Esophagus squamous epithelium (tissue), 5 donors: ENCODE measurements at places on chromosomes 12 and 14.

- no peak for DNase-seq
These were observed 90.5 kb downstream of the DDX51 start for GRCh38 chr12:132053338-132054330.

- no peak for DNase-seq
These were observed 11.9 kb downstream of the CALM1 start for GRCh38 chr14:90408713-90409112.

- no peak for DNase-seq
These were observed 201.7 kb upstream of the PLXNC1 start for GRCh38 chr12:93946542-93947150.

DNA sequence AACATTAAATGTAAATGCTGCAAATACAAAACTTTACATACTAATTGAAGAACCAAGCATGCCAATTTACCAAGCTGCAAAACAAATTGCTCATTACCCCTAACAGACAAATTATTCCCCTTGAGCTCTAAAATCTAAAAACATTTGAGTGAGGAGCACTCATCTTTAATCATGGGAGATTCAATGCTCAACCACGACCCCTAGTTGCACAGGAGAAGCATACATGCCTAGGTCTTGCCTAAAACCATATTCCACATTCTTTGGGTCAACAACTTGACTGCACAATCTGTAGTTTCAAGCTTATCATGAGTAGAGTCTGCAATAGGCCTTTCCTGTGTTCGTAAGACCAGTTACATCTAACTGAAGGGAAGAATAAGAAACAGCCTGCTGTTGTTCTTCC, 69.7 kb downstream of the MGAT4C start:
- DNase-seq: no peak

GRCh38 chr12:33265900-33266299, 173.7 kb downstream of the SYT10 start:
- DNase-seq: no peak

DNA sequence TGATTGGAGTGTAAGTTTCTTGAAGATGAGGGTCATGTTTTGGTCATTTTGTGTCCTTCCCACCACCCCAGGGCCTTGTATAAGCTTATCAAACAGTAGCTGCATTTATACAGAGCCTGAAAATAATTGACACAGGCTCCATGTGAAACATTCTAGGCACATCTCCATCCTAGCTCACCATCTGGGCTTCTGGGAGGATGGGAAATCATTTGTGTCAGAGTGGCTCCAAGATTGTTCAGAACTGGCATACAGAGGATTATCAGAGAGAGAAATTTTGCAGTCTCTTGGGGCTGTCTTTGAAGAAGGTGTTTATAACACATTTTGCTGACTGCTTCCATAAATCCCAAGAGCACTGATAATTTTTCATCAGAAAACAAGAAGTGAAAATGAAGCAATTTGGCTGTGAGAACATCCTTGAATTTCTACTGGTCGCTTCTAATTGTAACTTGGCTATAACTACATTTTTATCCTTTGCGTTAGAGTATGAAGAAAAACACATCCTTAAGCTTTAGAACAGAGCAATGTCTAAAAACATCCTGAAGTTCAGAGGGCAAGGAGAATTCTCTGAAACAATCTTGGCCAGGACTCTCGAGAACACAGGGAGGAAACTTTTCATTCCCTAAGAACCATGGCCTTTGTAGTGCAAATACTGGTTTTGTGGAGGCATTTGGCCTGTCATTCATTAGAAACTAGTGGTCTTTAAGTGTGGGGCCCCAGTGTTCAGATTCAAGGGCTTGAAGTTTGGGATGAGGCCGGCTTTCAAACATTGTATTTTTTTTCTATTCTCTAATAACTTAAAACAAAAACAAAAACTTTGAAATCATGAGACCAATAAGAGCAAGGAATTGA, 151.1 kb downstream of the DACT1 start:
- no peak for DNase-seq

- no peak for DNase-seq
These were observed 44.4 kb downstream of the AMN start for GRCh38 chr14:102966681-102967505.

DNA sequence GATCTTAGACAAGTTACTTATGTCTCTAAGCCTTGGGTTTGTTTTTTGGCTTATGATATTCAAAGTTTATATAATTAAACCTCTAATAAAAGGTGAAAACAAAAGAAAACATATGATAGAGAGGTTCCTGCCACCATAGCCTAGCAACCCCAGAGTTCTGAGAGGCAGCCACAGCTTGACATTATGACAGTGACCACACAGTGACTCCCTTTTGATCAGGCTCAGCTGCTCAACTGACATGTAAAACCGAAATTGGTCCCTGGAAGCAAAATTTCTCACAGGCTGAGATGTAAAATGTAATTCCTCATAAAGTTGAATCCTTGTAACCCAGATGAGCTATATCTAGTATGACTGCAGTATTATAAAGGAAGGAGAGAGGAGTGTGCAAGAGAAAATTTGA, 108.5 kb downstream of the GCH1 start:
- no peak for DNase-seq

- no peak for DNase-seq
These were observed 147.2 kb downstream of the SCARB1 start for GRCh38 chr12:124716208-124717130.

- no peak for DNase-seq
These were observed 898.9 kb upstream of the SEL1L start for GRCh38 chr14:82432301-82433105.

DNA sequence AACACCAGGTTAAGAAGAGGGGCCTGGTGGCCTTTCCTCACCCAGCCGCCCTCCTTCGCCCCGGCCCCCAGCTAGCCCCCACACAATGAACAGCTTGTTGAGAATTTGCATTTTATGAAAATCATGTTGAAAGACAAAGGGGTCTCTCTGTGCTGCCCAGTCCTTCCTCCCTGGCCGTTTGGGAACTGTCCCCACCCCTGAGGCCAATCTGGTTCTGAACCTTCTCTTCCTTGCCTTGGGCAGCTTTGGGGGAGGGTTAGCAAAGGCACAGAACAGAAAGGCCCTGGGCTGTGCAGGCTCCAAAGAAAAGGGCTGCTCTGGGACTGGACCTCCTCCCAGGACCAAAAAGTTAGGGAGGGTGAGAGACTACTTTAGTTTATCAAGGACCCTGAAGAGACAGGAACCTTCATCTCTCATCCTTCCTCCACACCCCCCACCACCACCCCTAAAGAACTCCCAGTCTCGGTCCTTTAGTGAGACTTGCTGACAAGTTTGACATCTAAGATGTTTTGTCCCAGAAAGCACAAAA, 1.3 kb downstream of the TAMALIN start:
- DNase-seq: no peak

- no peak for DNase-seq
These were observed 32.7 kb downstream of the KDM5A start for GRCh38 chr12:356276-356988.

DNA sequence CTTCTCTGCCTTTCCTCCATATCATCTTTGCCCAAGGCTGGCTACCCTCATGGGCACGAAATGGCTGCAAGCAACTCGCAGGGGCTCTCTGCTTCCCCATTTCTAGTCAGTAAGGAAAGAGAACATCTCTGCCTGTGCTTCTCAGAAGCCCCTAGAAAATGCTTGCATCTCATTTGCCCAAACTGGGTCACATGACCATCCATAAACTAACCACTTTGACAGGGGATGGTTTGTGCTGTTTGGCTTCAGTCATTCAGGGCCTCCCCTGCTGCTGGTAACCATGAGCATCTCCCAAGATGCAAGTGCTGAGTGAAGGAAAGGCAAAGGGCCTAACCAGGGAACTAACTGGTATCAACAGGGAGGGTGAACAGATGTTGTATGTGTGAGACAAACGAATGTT, 91.1 kb downstream of the CCDC60 start:
- no peak for DNase-seq

GRCh38 chr12:127296591-127296990, 970.4 kb upstream of the TMEM132C start:
- no peak for DNase-seq

DNA sequence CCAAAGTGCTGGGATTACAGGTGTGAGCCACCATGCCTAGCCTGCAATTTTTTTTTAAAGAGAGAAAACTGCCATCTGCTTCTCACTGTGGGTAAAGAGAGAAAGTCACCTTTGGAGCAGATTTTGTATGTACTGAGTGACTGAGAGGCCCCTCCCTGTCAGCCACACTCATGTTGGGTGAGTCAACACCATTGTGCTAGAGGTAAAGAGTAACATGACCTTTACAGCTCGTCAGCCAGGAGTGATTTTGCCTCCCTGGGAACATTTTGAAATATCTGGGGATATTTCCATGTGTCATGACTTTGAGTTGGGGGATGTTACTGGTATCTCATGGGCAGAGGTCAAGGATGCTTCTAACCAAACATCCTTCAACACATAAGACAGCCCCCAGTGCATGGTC, 115.2 kb downstream of the KSR2 start:
- no peak for DNase-seq

- DNase-seq: no peak
These were observed 570 bp downstream of the DMAC2L start for GRCh38 chr14:50312734-50313054.

DNA sequence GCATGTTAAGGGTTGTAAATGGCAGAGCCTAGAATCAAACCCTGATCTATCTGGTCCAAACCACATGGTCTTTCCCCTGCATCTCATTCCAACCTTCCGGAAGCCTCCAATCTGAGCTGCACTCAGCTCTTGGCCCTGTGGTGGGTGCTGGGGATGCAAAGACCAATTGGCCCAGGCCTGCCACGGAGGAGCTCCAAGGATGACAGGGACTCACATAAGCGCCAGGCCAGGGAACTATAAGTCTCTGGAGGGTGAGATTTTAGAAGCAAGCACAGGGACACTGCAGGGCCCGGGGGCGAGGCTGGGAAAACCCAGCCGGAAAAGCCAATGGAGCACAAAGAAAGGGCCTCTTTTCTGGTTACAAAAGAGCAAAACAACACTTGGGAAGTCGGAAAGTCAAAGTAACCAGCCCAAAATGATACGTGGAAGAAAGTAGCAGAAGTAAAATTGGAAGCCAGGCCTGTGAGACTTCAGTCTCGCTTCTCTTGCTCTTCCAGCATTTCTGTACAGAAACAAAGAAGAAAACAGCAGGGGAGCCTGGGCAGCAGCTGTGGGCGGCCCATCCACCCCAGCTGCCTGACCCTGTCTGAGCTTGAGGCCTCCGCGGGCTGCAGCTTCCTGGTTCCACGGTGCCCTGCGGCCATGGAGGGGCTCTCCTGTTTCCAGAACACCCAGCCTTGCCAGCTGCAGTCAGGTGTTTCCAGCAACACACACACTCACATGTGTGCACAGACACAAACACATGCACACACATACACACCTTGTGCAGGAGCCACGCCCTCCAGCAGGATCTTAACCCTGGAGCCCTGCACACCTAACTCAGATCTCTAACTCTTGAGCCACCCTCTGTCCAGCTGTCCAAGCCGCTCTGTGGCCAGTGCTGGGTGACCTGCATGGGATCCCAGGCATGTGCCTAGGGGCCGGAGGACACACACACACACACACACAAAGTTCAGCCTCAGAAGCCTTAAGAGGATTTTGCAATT, 178.2 kb downstream of the BCL11B start:
- no peak for DNase-seq

GRCh38 chr12:80230068-80230467, 130.7 kb downstream of the OTOGL start:
- DNase-seq: no peak

DNA sequence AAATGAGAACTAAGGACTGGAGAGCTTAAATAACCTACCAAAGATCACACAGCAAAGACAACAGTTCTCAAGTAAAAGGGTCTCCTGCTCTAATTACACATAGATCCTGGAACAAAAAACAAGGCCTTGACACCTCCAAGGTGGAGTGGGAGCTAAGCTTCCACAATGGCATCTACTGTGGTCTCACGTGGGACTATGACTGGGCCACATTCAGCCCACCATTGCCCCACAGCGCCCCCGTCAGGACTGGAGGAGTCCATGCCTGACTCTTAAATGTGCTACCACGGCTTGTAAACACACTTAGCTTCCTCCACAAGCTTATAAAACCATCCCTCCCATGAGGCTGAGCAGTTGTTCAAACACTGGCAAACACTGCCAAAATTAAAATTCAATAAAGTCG, 88.5 kb downstream of the GCH1 start:
- DNase-seq: no peak

- no peak for DNase-seq
These were observed 691.8 kb downstream of the BCL11B start for GRCh38 chr14:98580131-98580678.

DNA sequence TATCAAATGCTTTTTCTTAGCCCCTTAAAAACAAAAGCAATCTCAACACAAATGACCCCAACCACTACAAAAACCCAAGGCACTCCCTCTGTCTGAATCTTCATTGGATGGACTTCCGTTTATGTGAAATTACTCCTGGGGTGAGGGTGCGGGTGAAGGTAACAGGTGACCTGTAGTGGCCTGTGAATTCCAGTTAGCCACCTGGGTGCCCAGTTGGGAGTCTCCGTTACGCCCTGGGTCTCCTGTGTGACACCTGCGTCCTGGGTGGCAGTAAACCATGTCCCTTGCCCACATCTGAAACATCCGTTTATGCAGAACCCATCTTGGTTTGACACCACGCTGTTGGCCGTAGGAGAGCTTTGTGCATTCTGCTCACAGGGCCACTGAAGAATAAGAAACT, 62.6 kb downstream of the CCDC92 start:
- no peak for DNase-seq
